Astrocyte of the cerebellum (primary cell): ENCODE measurements at places on chromosomes 4 and X.

DNA sequence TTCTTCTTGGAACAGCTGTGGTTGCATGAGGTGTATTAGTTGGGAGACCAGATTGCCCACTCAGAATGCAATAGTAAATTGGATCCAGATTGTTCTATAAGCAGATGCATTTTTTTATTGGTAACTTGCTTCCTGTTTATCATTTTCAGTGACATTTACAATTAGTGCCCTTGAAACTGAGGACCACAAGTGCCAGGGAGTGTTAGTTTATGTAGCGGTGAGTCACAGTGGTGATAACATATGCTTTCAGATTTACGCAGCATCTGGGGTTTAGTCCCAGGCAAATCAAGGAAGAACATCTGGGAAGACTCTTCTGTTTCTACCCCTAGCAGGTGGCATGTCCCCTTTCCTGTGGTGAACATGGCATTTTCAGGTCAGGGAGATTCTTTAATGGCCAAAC, 24.1 kb downstream of the FRMPD4 start:
- DNase-seq, result no peak

DNA sequence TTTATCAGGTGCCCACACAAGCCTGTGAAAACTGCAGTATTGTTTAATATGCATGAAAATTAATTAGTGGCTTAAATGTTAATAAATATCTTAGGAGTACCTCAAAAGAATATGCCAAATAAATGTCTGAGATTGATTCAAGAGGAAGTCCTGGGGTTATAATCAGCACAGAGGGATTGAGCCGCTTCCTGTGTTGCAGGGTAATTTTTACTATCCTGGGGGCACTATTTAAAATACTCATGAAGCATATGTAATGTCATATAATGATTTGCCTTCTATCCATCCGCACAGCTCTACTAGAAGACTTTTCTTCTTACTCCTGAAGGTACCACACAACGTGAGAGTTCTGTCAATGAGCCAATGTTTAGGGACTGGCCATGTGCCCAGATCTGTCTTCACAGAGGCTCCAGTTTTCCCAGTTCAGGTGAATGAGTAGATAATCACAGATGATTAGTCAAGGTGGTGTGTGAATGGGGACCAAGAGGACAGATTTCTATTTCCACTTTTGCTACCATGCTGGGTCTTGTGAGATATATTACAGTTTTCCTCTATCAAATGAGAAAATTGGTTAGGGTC, 233.3 kb downstream of the USP46 start:
- no peak for DNase-seq

DNA sequence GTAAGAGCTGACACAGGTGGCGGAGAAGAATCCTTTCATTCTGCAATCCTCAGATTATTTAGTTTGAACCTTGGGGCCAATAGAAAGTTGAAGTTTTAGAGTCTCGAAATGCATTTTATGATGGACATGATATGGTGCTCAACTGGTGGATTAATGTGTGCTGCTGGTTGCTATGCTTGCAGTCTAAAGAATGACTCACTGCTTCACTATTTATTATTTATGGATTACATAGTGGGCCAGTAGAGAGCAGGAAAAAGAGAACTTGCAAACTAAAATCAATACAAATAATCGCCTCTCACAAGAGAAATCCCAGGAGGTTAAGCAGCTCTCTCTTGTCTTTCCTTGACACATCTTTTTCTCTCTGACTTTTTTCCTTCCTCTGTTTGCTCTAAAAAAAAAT, 2326.8 kb upstream of the AGA start:
- DNase-seq, result no peak

DNA sequence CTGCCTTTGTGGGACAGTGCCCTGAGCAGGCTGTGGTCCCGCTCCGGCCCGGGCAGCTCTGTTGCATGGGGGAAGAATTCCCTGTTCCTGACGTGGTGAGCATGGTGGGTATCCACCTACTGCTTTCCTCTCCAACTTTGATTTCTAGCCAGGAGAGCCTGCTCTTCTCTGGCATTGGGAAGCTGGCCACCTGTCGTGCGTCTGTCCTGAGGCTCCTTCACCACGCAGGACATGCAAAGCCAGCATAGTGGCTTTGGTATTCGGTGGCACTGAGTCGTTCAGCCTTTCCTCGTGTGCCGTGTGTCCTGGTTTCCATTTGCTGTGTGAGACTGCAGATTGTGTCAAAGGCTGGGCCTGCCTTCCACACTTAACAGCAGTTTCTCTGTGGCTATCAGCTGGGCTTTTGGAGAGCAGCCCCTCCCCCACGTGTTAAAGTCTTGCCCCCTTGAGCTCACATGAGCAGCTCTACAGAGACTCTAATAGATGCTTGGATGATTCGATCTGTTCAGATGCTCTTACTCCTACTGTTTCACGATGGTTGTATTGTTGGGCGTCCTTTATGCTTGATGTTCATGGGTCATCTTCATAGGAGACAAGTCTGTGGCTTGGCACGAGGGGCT, 46.3 kb upstream of the CLCN4 start:
- DNase-seq, result no peak

DNA sequence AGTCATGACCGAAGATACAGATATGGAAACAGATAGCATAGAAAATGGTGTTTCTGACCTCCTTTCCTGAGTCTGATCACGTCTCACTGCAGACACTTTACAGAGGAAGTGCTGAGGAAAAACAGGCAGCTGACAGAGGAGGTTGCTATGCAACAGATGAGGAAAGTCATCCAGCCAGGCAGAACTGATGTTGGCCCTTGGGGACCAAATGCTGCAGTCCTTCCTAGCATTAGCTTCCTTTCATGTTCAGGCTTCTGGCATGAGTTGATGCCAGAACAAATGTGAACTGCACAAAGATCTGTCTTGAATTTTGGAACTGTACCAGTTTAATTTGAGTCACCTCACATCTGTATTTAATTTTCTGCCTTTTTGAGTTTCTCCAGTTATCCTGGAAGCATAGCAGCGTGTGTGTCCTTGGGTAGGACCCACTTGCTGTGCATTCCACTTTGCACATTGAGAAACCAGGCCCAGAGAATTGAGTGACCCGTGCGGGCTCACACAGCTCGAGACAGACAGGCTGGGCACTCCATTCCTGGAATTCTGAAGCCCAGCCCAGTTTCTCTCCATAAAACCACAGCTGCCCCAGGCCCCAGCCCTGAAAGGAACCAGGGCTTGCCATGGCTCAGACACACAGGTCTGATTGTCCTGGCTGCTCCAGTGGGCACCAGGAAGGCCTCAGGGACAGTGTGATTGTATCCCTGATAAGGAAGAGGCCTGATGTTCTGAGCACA, 1.4 kb upstream of the MAGED1 start:
- DNase-seq, result peak; percentile 68

DNA sequence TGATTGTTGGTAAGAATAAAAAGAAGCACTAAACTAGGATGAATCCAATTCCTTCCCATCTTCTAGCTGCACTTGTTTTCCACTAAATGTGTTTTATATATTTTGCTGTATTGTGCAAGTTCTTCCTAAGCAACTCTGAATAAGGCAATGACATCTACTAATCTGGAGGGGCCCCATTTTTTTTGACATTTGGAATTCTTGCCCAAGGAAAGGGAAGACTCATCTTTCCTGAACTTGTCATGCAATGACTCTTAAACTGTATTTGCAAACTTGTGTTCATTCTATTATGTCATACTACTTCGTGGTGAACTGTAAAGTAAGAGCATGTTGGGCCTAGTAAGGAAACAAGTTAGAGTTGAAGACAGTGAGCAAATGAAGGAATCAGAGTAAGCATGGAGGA, 45.9 kb downstream of the FREM3 start:
- no peak for DNase-seq
